ENCODE measurements at places on chromosomes 11 and 22. TPM values are rescaled to one million over a fixed set of nuclear protein-coding genes. Genes with fewer than 3 reads are reported as not detected.

RIMBP3B gene
- polyA plus RNA-seq: not detected

TRIM48 gene
- polyA plus RNA-seq: not detected

DNA sequence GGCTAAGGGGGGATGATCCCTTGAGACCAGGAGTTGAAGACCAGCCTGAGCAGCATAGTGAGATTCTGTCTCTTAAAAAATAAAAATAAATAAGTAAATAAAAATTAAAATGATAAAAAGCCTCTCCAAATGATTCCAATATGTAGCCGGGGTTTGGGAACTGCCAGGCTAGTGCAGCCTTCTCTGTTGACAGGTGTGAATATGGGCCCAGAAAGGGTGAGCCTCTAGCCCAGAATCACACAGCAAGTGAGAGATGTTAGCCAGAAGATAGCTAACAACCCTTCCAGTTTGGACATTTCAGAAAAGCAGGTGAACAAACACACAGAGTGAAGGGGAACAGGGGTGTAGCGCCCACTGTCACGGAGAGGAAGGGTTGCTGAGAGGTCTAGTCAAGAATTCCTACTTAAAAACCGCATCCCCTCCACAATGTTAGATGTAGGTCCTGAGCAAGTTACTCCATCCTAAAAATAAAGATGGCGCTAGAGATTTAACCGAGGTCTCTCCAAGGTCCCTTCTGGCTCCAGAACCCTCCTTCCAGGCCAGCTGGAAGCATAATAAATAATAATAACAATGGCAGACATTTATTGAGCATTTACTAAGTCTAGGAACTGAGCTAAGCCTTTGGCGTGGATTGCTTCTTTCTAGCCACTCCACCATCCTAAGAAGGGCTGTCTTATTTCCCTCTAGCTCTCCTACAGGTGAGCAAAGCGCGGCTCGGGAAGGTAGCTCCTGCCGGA, 51.6 kb downstream of the CYTH4 start:
- peaks cover 38% of the 10 kb centered on the region for H3K4me1 ChIP-seq
- DNase-seq: no peak
- no peak overlapping the region for H3K27ac ChIP-seq
- no peaks in the 10 kb centered on the region for H3K36me3 ChIP-seq
- H3K4me3 ChIP-seq: peak overlapping the region; percentile 20

TLCD5 gene
- 4.0 TPM for polyA plus RNA-seq

OR8D4 gene
- polyA plus RNA-seq: not detected

DNA sequence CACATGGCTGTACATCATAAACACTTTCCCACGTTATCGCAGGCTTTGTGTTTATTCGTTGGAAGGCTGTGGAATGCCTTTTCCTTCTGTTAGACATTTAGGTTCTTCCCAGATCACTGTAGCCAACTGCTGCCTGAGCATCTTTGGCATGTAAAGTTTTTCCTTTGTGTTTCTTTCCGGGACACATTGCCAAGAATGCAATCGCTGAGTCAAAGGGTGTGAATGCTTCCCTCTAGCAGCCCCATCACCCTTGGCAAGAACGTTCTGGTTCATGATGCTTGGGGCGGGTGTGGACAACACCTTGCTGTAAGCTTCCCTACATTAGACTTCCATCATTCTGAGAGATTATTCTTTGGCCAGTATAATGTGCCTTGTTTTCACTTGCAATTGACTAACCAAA, 136.2 kb downstream of the OSBP2 start:
- peak overlapping the region; percentile 100 for H3K27ac ChIP-seq
- no peaks in the 10 kb centered on the region for H3K27me3 ChIP-seq
- H3K4me3 ChIP-seq: no peak overlapping the region
- no peaks in the 10 kb centered on the region for H3K36me3 ChIP-seq
- peak; percentile 94 for DNase-seq
- peaks cover 38% of the 10 kb centered on the region for H3K4me1 ChIP-seq

DNA sequence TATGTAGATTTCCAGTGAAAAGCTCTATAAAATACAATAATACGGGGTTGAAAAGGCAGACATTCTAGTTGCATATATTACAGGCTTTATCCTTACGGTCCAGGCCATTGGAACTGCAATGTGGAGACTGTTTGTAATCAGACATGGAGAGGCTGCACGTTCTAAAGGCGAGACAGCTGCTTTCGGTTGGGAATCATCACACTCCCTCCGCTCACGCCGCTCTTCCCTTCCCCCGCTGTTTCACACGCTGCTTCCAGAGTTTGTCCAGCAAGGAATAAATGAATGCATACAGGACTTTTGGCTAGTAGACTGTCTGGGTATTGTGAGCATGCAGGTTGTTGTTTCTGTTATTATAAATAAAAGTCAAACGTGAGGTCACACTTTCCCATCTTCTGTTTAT, 13.5 kb upstream of the EFCAB6 start:
- no peaks in the 10 kb centered on the region for H3K36me3 ChIP-seq
- H3K4me3 ChIP-seq: no peak overlapping the region
- H3K27ac ChIP-seq: no peak overlapping the region
- peaks cover 16% of the 10 kb centered on the region for H3K27me3 ChIP-seq
- H3K4me1 ChIP-seq: peaks cover 11% of the 10 kb centered on the region
- no peak for DNase-seq

DNA sequence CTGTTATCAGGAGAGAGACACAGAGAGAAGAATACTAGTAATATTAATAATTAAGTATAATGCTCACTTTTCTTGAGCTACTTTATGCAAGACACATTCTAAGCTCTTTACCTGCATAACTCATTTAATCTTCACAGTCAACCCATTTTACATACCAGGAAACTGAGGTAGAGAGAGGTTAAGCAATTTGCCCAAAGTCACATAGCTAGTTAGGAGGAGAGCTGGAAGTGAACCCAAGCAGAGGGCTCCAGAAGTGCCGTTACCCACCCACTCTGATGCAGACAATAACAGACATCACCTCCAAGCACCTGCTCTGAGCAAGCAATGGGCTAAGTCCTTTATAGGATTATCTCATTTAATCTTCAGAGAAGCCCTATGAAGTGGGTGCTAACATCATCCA, 24.8 kb downstream of the MICAL2 start:
- H3K27me3 ChIP-seq: no peaks in the 10 kb centered on the region
- no peak overlapping the region for H3K4me3 ChIP-seq
- DNase-seq: no peak
- H3K27ac ChIP-seq: no peak overlapping the region
- H3K36me3 ChIP-seq: peaks cover 31% of the 10 kb centered on the region

DNA sequence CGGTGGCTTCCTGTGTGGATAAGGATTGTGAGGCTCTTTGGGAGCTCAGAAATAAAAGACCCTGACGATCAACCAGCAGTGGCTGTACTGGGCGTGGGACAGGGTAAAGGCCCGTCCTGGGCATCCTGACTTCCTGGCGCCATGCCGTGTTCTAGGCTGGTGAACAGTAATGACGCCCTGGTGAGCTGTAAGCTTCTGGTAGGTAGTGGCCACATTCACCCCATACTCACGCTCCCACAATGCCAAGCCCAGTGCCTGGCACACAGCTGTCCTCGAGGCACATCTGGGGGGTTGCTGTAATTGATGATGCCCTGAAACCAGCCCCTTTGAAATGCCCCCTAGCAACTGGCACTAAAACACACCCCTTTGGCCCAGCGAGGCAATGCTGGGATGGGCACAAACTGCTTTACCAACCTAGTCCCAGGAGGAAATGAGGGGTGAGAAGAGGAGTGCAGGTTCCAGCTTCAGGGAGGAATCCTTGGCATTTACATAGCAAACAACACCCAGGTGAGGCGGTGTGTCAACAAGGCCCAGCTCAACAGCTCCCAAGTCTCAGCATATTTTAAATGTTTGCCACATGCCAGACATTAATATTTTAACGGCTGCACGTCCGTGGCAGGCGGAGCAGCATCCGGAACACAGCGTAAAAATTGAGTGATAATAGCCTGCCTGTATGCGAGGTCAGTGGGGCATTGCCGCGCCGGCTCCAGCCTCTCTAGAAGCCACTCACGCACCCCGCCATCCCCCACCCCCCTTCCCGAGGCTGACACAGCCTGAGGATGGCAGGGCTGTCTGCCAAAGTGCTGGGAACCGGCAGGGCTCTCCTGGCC, 79.3 kb downstream of the DSCAML1 start:
- no peaks in the 10 kb centered on the region for H3K36me3 ChIP-seq
- H3K4me1 ChIP-seq: no peaks in the 10 kb centered on the region
- DNase-seq: no peak

DNA sequence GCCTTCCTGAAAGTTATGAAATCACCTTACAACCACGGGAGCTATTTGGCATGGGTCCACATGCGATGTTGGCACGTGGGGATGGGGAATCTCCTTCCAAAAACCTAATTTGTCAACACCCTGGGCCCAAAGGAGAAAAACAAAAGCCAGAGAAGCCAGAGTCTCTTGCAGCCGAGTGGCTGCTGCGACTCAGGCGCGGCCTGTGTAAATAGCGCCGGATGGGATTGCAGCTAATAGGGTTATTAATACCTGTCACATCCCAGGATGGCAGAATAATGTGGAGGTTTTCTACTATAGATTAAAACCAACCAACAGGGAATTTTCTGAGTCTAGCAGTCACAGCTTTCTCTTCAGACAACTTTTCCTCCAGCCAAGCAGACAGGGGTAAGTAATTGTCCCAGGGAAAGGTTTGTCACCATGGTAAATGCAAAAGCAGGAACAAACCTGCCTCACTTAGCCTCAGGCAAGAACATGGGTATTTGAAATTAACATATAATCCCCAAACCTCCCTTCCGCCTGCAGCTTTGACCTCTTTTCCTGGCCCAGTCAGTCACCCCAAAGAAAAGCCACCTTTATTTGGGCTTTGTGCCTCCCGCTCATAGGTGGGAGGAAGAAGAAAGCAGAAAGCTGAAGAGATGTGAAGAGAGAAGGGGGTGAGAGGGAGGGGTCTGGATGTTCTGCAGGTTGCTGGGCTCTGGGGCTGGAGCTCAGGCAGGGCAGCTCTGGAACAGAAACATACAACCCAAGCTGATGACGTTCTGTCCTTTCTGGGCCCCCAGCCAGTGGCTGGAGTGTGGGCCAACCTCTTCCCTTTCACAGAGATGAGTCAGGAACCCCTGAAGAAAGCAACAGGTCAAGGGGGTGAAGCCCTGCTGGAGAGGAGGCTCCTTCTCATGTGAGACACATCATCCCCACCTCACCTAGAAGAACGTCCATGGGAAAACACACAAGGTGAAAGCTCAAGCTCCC, 376.5 kb downstream of the NXPE2 start:
- H3K27me3 ChIP-seq: no peaks in the 10 kb centered on the region
- H3K36me3 ChIP-seq: no peaks in the 10 kb centered on the region
- H3K27ac ChIP-seq: no peak overlapping the region
- H3K4me3 ChIP-seq: no peak overlapping the region
- DNase-seq: no peak
